ENCODE measurements at places on chromosomes 5 and 9. TPM values are rescaled to one million over a fixed set of nuclear protein-coding genes. Genes with fewer than 3 reads are reported as not detected.

- H3K27ac ChIP-seq = no peak overlapping the region
- H3K4me3 ChIP-seq = no peak overlapping the region
- H3K36me3 ChIP-seq = no peaks in the 10 kb centered on the region
- no peaks in the 10 kb centered on the region for H3K4me1 ChIP-seq
- DNase-seq = no peak
Observed at GRCh38 chr5:61735995-61736394, 403.9 kb downstream of the ZSWIM6 start.

DNA sequence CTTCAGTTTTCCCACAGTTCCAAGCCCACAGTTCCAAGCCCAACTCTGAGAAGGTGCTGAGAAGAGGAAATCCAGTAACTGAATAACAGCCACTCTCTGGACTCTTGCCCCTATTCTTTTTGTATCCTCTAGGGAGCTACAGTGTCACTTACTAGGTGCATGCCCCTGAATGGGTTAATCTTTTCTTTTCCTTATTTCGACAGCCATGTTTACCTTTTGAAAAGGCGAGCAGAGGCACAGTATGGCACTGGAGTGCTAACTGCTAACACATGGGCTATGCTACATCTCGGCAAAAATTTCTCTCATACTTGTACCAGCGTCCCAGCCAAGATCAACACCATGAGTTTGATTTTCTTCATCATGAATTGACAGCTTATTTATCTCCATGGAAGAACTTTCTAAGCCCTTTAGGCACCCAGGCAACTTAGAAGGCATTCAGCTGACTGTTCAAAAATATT is 222.6 kb downstream of the EBF1 start:
- no peaks in the 10 kb centered on the region for H3K36me3 ChIP-seq
- H3K27me3 ChIP-seq = no peaks in the 10 kb centered on the region
- peak overlapping the region; percentile 80 for H3K27ac ChIP-seq
- peaks cover 86% of the 10 kb centered on the region for H3K4me1 ChIP-seq
- no peak for DNase-seq

DNA sequence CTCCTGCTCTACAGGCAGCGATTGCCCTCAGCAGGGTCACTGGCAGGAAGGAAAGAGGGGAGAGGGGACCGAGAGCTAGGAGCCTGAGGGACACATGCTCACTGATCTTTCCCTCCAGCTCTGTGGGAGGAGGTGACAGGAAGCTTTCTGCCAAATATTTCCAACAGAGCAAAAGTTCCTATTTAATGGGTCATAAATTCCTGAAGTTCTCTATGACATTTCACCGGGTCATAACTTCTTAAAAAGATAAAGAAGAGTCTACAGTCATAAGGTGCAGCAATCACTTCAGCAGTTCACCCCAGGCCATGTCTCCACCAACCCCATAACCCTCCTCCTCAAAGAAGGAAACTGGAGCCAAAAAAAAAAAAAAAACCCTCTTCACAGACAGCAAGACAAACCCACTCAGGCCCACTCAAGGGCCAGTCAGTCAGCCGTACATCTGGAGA is 481.1 kb downstream of the NR2F1-AS1 start:
- no peaks in the 10 kb centered on the region for H3K27me3 ChIP-seq
- no peak for DNase-seq
- no peak overlapping the region for H3K27ac ChIP-seq
- H3K4me1 ChIP-seq = no peaks in the 10 kb centered on the region
- no peak overlapping the region for H3K4me3 ChIP-seq
- no peaks in the 10 kb centered on the region for H3K36me3 ChIP-seq

GRCh38 chr5:53110156-53110555 is 599 bp upstream of the MOCS2 start:
- H3K27ac ChIP-seq = peak overlapping the region; percentile 78
- H3K36me3 ChIP-seq = peaks cover 8% of the 10 kb centered on the region
- peak overlapping the region; percentile 84 for H3K4me3 ChIP-seq
- no peaks in the 10 kb centered on the region for H3K27me3 ChIP-seq
- no peak for DNase-seq

GRCh38 chr9:108621991-108622855 is 233.6 kb downstream of the ACTL7B start:
- no peak overlapping the region for H3K4me3 ChIP-seq
- no peaks in the 10 kb centered on the region for H3K4me1 ChIP-seq
- no peaks in the 10 kb centered on the region for H3K36me3 ChIP-seq
- no peak overlapping the region for H3K27ac ChIP-seq
- H3K27me3 ChIP-seq = no peaks in the 10 kb centered on the region

GRCh38 chr5:56807679-56808078 is 7.7 kb upstream of the MAP3K1 start:
- no peaks in the 10 kb centered on the region for H3K36me3 ChIP-seq
- no peak for DNase-seq
- H3K27me3 ChIP-seq = no peaks in the 10 kb centered on the region

The ZSWIM6 gene
- total RNA-seq = 15.9 TPM

GRCh38 chr5:6112125-6112524 is 266.2 kb downstream of the MED10 start:
- H3K36me3 ChIP-seq = no peaks in the 10 kb centered on the region
- no peaks in the 10 kb centered on the region for H3K4me1 ChIP-seq
- H3K27ac ChIP-seq = no peak overlapping the region
- H3K4me3 ChIP-seq = no peak overlapping the region

The N4BP3 gene
- total RNA-seq = 47.2 TPM

DNA sequence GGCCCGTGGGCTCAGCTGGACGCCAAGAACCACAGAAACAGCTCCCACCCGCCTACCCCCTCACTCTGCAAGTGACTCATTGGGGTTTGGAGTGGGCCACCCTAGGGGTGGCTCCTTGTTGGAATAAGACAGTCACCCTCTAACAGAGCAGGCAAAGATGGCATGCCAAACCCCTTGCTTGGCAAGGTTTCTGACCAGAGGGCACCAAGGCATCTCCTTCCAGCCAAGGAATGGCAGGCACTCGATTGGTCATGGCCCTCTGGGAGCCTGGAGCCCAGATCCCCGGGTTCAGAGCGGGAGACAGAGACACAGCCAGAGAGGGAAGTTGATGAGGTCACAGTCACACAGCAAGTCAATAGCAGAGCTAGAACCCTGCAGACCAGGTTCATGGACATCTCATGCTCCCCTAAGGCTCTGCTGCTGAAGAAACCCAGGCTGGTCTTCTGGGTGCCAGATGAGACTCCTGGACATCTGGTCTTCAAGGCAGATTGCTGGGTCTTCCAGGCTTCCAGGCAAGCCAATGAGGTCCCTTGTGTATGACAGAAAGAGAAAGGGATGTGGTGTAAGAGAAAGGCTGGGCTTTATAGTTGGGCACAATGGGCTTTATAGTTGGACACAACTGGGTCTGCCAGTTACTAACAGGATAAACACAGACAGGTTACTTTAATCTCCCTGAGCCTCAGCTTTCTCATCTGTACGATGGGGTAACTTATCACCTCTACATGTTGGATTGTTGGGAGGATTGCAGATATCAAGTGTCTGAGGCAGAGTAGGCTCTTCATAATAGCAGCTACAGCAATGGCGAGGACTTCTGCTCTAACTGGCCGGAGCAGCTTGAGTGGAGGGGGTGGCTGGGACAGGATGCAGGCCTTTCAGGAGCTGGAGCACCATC is 23.3 kb upstream of the KIF12 start:
- no peaks in the 10 kb centered on the region for H3K27me3 ChIP-seq
- DNase-seq = no peak
- no peaks in the 10 kb centered on the region for H3K36me3 ChIP-seq

DNA sequence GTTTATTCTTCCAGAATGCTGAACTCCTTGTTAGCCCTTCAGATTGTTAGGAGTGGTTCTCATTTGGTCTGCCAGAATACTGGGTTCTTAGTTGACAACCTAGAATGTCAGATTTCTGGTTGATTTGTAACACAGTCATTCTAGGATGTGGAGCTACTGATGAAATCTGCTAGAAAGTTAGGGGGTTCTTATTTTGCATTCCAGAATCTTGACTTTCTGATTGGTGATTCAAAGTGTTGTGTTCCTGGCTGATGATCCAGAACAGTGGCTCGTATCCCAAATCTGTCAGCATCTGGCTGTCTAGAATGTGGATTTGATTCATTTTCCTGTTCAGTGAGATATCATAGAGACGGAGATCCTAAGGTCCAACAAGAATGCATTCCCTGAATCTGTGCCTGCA is 21.9 kb downstream of the PTGS1 start:
- no peak overlapping the region for H3K4me3 ChIP-seq
- no peaks in the 10 kb centered on the region for H3K27me3 ChIP-seq
- H3K4me1 ChIP-seq = peaks cover 29% of the 10 kb centered on the region
- peaks cover 12% of the 10 kb centered on the region for H3K36me3 ChIP-seq
- no peak overlapping the region for H3K27ac ChIP-seq

DNA sequence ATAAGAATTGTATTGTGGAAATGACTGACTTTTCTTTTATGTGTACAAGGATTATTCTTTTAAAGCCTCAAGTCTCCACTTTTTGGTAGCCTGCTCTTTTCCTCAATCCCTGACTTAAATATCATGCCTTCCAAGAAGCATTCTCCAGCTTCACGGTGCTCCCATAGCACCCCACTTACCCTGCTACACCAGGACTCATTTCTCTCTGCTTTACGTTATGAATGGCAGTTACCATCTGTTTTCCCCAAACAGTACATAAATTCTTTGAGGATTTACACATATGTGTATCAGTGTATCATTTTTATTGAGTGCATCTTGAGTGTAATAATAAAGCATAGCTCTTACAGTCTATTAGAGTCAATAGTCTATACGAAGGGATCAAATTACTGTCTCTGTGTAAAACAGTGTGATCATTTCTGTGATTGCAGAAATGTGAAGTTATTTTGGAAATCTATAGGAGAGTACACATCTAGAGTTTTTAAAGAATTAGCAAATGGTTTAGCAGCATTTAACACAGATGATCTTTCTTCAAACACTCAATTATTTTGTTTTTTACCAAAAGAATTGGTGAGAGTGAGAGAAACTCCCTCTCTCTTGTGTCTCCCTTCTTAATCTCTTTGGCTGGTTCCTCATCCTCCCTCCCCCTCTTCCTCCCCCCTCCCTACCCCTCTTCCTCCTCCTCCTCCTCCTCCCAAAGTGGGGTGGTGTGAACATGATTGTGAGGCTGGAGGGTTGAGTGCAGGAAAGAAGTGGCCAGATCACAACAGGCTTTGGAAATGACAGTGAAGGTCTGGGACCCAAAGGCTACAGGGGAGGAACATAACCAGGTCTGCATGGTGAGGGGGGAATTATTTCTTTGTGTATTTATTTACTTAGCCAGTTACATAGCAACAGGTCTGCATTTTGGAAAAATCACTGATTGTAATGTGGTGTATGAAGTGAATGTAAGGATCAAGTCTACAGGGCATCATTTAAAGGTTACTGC is 27.6 kb upstream of the ECM2 start:
- no peak overlapping the region for H3K4me3 ChIP-seq
- H3K27me3 ChIP-seq = no peaks in the 10 kb centered on the region
- H3K36me3 ChIP-seq = no peaks in the 10 kb centered on the region
- no peaks in the 10 kb centered on the region for H3K4me1 ChIP-seq
- H3K27ac ChIP-seq = no peak overlapping the region
- DNase-seq = no peak

The BAAT gene
- total RNA-seq = not detected

All from B cell (primary cell).